Ascending aorta (tissue), 2 donors: ENCODE measurements at places on chromosomes 4 and X.

GRCh38 chr4:83782591-83782990 is 246.7 kb downstream of the GPAT3 start:
- DNase-seq, result no peak

DNA sequence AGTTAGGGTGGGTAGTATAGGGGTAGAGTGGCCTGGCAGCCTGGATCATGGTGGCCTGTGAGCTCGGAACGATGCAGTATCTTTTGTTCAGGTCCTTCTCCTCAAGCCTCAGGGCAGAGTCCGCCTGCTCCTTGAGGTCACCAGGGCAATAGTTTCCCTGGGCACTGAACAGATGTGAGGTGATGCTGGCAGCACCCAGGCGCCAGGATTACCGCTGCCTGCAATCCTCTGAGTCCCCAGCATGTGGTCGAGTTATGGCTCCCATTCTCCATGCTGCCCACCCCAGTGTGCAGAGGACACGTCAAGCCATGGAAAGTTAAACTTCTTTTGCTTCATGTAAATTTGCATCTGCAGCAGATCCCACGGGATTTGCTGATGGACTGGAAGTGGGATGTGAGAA is 38.7 kb downstream of the NEIL3 start:
- no peak for DNase-seq

GRCh38 chr4:179867300-179867878 is 2375.8 kb upstream of the TENM3 start:
- DNase-seq, result no peak

DNA sequence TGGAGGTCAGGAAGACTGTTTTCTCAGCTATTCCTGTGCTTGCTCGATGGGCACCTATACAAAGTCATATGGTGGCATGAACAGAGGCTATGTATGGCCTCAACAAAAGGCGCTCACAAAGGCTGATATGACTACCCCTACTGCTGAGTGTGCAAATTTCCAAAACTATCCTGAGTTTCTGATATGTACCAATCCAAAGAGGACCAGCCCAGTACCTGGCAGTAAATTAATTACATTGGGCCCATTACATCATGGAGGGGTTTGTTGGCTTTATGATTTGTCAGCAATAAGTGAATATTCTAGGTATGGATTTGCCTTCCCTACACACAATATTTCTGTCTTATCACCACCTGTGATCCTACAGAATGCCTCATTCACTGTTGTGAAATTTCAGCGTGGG is 12.3 kb downstream of the MAGED1 start:
- DNase-seq, result no peak

DNA sequence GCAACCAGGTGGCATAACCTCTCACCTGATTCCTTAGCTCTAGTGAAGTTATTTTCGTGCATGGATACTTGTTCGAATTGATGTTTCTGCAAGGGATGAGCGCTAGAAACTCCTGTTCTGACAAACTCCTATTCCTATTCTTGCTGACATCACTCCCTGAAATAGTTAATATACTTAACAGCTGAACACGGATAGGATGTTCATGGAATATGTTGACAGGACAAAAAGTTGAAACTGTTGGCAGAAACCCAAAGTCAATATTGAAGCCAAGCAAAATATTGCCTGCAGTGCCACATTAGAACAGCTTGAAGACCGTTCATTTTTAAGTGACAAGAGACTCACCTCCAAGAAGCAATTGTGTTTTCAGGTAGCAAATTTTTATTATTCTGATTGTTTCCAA is at the start of gene KLKB1:
TSS of gene KLKB1 (plus strand) at position 287 of the 400 bp plus-strand sequence. CDS start 689 bp downstream, outside the sequence.
- DNase-seq, result no peak

- DNase-seq, result no peak
Observed at GRCh38 chr4:69095301-69095731, 958 bp upstream of the UGT2B7 start.

GRCh38 chrX:145856181-145856580 is 38.6 kb downstream of the SLITRK2 start:
- DNase-seq, result no peak

DNA sequence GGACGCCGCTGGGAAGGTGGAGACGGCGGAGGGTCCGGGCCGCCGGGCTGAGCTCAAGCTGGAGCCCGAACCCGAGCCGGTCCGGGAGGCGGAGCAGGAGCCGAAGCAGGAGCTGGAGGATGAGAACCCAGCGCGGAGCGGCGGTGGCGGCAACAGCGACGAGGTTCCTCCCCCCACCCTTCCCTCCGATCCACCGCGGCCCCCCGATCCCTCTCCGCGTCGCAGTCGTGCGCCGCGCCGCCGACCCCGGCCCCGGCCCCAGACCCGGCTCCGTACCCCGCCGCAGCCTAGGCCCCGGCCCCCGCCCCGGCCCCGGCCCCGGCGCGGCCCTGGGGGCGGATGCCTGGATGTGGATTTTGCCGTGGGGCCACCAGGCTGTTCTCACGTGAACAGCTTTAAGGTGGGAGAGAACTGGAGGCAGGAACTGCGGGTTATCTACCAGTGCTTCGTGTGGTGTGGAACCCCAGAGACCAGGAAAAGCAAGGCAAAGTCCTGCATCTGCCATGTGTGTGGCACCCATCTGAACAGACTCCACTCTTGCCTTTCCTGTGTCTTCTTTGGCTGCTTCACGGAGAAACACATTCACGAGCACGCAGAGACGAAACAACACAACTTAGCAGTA is 483 bp downstream of the USP27X start:
- no peak for DNase-seq

DNA sequence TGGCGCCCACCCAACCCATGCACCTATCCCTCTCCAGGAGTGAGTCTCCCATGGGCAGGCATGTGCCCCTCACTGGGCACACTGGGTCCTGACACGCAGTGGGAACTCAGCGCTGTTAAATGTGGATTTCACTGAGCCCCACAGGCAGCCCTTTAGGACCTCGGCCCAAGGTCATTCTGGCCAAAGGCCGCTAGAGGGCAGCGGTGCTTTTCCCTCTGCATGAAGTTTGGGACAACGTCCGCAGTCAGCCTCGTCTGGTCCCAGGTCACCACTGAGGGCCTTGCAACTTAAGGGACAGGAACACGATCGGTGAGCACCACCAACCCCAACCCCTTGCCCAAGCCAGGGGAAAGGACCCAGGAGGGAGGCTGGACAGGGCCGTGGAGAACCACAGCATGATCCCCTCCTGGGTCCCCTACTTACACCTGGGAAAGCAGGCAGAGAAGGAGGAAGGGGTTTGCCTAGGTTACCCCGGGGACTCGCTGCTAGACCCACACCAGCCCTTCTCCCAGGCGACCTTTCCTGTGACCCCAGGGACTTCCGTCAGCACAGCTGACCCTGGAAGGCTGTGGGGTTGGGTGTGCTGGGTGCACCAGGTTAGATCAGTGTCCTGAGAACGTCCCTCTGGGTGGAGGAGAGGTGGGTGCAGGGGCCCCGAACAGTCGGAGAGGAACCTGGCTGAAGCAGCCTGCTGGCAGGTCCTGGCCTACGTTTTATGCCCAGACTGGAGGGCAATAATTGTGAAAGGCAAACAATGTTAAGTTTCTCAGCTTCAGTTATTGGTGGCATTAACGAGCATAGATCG is 24.0 kb downstream of the CYTL1 start:
- no peak for DNase-seq

DNA sequence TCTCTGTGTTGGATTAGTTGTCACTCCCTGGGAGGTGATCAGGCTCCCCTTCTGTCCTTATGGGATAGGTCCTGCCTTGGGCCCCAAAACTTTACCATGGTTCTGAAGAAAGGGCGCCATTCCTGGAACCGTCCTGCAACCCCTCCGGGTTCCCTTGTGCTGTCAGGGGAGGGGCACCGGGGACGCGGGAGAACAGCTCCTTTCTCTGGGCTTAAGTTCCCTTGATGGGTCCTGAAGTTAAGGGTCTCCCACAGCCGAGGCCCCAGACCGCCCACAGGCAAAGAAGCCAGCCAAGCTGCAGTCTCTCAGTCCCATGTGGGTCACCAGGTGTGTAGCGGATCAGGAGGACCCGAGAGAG is 44.8 kb downstream of the UGT2A3 start:
- no peak for DNase-seq

DNA sequence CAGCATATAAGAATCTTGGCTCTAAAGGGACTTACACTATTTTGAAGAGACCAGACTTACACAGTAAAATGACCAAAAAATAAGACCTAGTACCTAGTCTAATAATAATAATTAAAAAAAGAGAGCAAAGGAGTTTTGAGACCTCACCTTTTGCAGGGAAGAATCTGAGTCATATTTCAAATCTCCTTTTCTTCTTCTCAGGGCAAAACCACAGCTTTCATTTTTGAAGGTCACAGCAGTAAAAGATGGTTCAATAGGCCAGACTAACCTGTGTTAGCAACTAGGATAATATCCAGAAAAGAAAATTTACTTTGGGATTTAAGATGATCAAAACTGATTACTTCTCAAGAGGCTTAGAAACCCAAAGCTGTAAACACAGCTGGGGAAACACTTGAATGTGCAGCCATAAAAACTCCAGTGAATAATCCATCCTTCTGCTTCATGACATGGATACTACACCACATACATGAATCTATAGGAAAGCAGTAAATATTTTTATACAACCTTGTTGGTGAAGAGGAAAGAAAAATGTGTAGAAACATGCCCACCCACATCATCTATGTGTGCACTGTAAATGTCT is 25.9 kb upstream of the LNX1 start:
- DNase-seq, result no peak

DNA sequence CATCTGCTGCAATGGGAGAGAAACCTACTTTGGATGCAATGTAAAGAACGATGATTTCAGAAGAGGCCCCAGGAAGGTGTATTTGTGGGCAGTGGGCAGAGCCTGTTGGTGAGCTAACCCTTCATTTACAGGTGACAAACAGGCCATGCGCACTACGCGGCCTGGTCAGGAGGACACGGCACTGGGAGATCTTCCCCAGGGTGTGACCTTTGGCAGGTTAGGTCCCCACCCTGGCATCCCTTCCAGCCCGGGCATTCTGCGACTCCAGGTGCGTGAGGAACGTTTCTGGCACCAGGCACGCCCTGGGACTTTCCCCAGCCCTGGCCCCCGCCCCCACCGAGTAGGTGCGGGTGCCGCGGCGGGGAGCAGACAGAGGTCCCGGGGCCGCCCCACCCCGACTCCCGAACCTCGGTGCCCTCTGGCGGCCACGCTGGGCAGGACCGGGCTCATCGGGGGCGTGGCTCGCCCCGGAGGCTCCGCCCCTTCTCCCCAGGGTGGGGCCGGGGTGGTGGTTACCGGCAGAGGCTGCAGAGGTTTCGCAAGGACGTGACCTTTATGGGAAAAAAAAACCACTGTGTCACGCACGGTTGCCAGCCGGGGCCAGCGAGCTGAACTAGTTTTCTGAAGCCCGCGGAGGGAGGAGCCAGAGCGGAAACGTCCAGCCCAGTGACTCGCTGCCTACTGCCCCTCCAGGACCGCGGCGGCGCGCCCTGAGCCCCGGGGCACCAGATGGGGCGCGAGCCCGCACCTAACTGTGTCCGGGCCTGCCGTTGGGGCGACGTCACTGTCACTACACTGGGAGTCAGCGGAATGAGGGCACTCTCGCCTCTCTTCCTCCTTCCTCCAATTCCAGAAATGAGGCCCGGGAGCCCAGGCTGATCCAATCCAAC is 5.0 kb upstream of the NYX start:
- DNase-seq, result peak; percentile 70

DNA sequence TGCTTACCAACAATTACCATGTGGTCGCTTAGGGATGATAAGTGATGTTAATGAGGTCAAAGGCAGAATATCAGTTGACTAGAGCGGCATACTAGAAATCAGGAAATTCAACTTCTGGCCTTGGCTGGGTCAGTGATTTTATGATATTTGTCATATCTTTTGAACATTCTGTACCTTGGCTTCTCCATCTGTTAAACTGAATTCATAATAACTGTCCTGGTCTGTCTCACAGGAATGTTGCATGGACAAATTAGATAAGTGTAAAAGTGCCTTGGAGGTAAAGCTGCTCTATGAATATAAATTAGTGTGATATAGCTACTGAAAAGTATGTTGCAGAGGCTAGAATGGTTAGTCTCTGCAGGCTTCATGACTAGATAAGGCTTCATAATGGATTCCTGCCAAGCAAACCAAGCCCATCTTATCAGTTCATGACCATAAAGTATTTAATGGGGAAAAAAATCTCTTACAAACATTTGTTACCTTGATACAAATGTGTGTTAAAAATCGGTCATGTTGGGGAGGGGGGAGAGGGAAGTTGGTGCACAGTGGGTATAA is 104.6 kb upstream of the BMPR1B start:
- DNase-seq, result no peak

- DNase-seq, result no peak
Observed at GRCh38 chr4:1769692-1770091, 23.4 kb upstream of the FGFR3 start.

DNA sequence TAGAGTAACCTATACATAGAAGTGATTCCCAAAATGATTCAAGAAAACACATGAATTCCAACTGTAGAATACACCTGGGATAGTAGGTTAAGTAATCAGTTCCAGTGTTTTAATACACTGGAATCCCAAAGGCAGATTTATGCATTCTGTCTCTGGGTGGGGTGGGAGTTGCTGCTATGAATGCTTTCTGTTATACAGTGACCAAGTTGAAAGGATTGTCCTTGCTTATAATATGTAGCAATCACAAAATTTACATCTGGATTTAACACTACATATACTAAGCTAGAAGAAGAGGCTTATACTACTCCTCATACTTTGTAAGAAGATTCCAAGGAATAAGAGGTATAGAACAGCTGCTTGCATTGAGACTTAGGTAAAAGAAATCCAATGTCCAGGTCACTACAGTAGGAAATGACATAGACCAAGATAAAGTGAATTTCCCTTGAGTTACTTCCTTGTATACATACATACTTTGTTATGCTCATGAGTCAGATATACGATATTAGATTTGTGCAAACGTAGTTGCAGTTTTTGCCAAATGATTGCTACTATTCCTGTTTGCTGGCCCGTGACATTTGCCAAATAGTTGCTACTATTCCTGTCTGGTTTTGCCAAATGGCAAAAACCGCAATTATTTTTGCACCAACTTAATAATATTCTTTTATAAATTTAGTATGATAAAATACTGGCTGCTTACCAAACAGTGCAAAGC is 210.5 kb upstream of the DIAPH2 start:
- no peak for DNase-seq

DNA sequence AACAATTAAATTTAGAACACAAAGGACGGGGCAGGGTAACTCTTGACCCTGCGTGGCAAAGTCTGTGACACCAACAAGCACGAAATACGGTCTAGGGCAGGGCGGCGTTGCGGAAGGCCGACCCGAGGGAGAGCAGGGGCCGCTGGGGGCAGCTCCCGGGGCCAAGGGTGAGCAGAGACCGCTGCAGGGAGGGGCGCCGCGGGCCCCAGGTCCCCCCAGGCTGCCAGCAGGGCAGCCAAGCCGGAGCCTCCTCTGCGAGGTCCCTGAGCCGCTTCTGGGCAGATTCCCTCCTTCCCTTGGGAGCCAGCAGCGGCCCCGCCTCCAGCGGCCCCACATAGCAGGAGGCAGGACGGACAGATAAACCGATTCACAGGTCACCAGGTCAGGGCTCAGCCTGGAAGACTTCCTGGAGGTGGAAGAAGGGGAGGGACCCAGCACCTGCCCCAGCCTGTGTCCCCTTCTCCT is 90.2 kb downstream of the FAM53A start:
- DNase-seq, result no peak

GRCh38 chrX:7412840-7413239 is 264.9 kb upstream of the PUDP start:
- no peak for DNase-seq
